Skeletal muscle tissue (tissue), 5 donors: ENCODE measurements at places on chromosomes 4 and X. TPM values are rescaled to one million over a fixed set of nuclear protein-coding genes. Genes with fewer than 3 reads are reported as not detected.

SRPK3 gene
- 85.1 TPM for total RNA-seq

THOC2 gene
- 49.1 TPM for total RNA-seq

SPIN4 gene
- 8.9 TPM for total RNA-seq

VCX3A gene
- total RNA-seq = not detected

AWAT1 gene
- total RNA-seq = not detected

PHOX2B gene
- total RNA-seq = not detected

SPANXC gene
- not detected for total RNA-seq

DGAT2L6 gene
- total RNA-seq = not detected

GPR119 gene
- not detected for total RNA-seq

PABPC5 gene
- 6.3 TPM for total RNA-seq

SASH3 gene
- 2.6 TPM for total RNA-seq

GBA3 gene
- total RNA-seq = not detected

UGT2B10 gene
- 0.52 TPM for total RNA-seq

MAOA gene
- total RNA-seq = 1.6 TPM

PRSS12 gene
- 10.4 TPM for total RNA-seq

MAGEC1 gene
- not detected for total RNA-seq

RAB39B gene
- total RNA-seq = under 0.01 TPM

ARFIP1 gene
- 25.6 TPM for total RNA-seq

ATP1B4 gene
- 220 TPM for total RNA-seq

TRIM60 gene
- total RNA-seq = not detected

IGFBP7 gene
- 66.8 TPM for total RNA-seq

CCNB3 gene
- under 0.01 TPM for total RNA-seq

PLAC8 gene
- 11.0 TPM for total RNA-seq

P2RY8 gene
- total RNA-seq = 0.52 TPM

HTR2C gene
- total RNA-seq = not detected

PAGE5 gene
- total RNA-seq = not detected

FOXO4 gene
- 30.3 TPM for total RNA-seq

ZXDA gene
- 6.3 TPM for total RNA-seq

SCLT1 gene
- total RNA-seq = 39.7 TPM

CXCL11 gene
- total RNA-seq = 0.52 TPM

TEX11 gene
- total RNA-seq = not detected

AMTN gene
- not detected for total RNA-seq

SMC1A gene
- 9.9 TPM for total RNA-seq

ENPEP gene
- total RNA-seq = 9.9 TPM

TMSB15C gene
- total RNA-seq = 7.8 TPM

FRAS1 gene
- 15.1 TPM for total RNA-seq

PAK3 gene
- 4.7 TPM for total RNA-seq

ZNF280C gene
- 5.7 TPM for total RNA-seq

PCDH19 gene
- total RNA-seq = 2.6 TPM

F8 gene
- 4.2 TPM for total RNA-seq
